Endodermal cell (in vitro differentiated cells): ENCODE measurements at places on chromosomes 4 and X. TPM values are rescaled to one million over a fixed set of nuclear protein-coding genes. Genes with fewer than 3 reads are reported as not detected.

DNA sequence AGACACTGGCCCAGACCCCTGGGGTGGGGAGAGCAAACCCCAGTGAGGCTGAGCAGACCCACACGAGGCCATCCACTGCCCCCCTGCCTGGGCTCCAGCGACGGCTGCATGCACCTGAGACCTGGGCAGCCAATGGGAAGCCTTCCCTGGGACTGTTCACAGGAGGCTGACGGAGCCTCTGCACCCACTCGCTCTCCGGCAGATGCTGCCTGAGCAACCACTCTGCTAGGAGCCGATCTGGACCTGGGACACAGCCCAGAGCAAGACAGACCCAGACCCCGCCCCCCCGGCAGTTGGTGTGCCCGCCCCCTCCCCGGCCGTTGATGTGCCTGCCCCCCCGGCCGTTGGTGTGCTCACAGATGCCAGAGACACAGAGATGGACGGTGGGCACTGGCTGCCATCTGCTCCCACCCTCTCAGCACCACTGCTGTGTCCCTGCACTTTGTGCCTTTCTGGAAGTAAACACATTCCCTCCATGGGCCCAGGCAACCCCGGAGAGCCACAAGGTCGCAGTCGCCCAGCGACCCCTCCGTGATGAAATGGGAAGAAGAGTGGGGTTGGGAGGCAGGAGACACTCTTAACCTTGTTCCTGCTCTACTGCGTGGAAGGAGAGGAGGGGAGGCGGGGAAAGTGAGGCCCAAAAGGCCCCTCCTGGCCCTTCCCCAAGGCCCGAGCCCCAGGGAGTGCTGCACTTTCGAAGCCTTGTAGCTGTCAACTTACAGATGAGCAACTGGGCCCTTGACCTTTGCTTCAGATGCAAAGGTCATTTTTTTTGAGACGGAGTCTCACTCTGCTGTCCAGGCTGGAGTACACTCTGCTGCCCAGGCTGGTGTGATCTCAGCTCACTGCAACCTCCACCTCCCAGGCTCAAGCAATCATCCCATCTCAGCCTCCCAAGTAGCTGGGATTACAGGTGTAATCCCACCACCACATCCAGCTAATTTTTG is 62.0 kb downstream of the ZFYVE28 start:
- no peaks in the 10 kb centered on the region for H3K36me3 ChIP-seq
- no peak overlapping the region for H3K27ac ChIP-seq
- no peaks in the 10 kb centered on the region for H3K4me1 ChIP-seq
- peak; percentile 45 for DNase-seq

PCDH10 gene
- total RNA-seq: 89.7 and 111 TPM in 2 replicates

DNA sequence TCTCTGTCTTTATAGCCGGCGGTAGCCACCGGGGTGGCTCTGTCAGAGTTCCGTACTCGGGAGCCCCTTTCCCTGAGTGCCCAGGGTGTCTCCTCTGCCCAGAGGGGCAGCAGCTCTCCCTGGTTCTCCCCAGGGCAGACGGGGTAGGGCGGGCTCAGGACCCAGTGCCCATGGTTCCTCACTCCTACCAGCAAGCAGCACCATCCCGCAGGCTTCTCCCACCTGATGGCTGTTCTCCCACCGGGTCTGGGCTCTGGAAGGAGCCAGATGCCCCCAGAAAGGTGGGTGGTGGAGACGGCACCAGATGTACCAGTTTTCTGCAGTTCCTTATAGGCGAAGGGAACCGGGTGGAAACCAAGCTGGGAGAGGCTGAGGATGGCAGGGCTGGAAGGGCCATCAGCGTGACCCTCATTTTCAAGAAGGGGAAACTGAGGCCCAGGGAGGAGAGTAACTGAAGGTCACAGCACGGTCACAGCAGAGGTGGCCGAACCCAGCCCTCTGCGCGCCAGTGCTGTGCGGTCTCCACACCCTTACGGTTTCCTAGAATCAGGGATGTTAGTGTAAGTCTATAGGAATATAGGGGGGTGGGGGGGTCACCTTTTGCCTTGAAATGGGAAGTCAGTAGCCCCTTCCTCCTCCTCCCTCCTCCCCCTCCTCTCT is 198.7 kb downstream of the AFAP1 start:
- H3K27ac ChIP-seq: no peak overlapping the region
- H3K4me3 ChIP-seq: no peak overlapping the region
- H3K27me3 ChIP-seq: no peaks in the 10 kb centered on the region
- no peak for DNase-seq
- H3K36me3 ChIP-seq: no peaks in the 10 kb centered on the region

GRCh38 chr4:147481577-147482109 is 746 bp downstream of the EDNRA start:
- no peak overlapping the region for H3K27ac ChIP-seq
- DNase-seq: peak; percentile 76
- no peaks in the 10 kb centered on the region for H3K27me3 ChIP-seq
- no peaks in the 10 kb centered on the region for H3K4me1 ChIP-seq
- peak overlapping the region; percentile 88 for H3K4me3 ChIP-seq
- H3K36me3 ChIP-seq: peaks cover 25% of the 10 kb centered on the region

ARHGEF38 gene
- total RNA-seq: 0.73 to 2.5 TPM (median 2.1 TPM) in 3 replicates

STATH gene
- total RNA-seq: not detected in 2 replicates

DNA sequence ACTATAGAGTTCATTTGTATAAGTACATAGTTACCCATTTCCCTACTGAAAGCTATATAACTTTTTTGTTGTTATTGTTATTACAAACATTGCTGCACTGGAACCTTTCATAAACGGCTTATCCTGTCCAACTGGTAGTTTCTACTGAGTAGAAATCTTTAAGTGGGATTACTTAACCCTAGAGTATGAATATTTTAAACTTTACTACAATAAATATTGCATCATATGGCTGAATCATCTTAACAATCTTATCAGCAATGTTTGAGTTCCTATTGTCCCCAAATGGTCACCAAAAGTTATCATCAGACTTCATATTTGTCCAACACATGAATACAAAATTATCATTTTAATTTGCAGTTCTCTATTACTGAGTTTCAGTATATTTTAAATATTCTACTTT is 40.5 kb downstream of the LCORL start:
- DNase-seq: no peak
- H3K27ac ChIP-seq: no peak overlapping the region
- no peaks in the 10 kb centered on the region for H3K4me1 ChIP-seq
- H3K27me3 ChIP-seq: no peaks in the 10 kb centered on the region
- H3K36me3 ChIP-seq: no peaks in the 10 kb centered on the region
- no peak overlapping the region for H3K4me3 ChIP-seq

RAB41 gene
- total RNA-seq: not detected in 3 replicates

XK gene
- total RNA-seq: 0.21 to 0.55 TPM (median 0.49 TPM) in 3 replicates

- no peak overlapping the region for H3K27ac ChIP-seq
- H3K36me3 ChIP-seq: no peaks in the 10 kb centered on the region
- no peak for DNase-seq
Observed at GRCh38 chr4:175929441-175929840, 117.4 kb upstream of the GPM6A start.

GRCh38 chr4:1469043-1469442 is 62.8 kb upstream of the NKX1-1 start:
- no peak overlapping the region for H3K27ac ChIP-seq
- no peaks in the 10 kb centered on the region for H3K36me3 ChIP-seq
- H3K4me1 ChIP-seq: no peaks in the 10 kb centered on the region
- peaks cover 41% of the 10 kb centered on the region for H3K27me3 ChIP-seq
- no peak overlapping the region for H3K4me3 ChIP-seq

F11 gene
- total RNA-seq: not detected in 3 replicates

DNA sequence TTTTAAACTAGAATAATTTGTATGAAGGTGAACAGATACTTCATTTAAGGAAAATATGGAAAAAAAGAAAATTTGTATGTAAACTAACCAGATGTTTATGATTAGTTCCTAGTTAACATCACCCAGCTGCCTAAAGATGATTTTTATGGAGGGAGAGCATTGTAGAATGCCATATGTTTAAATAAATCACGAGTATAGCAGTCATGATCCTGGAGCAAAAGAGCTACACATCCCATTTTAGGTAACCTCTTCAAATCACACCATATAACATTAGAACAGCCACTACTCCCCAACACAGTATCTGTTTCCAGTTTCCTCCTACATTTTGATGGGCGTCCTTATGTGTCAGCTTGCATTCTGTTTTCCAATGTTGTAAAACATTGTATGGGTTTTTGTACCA is 571.9 kb upstream of the FAM241A start:
- H3K4me3 ChIP-seq: no peak overlapping the region
- no peaks in the 10 kb centered on the region for H3K36me3 ChIP-seq
- H3K4me1 ChIP-seq: no peaks in the 10 kb centered on the region
- H3K27me3 ChIP-seq: no peaks in the 10 kb centered on the region
- H3K27ac ChIP-seq: no peak overlapping the region

SSX4B gene
- total RNA-seq: 0.63 to 1.6 TPM (median 1.00 TPM) in 3 replicates

PLS3 gene
- total RNA-seq: 179 and 193 TPM in 2 replicates

- no peak for DNase-seq
- H3K27me3 ChIP-seq: no peaks in the 10 kb centered on the region
- H3K36me3 ChIP-seq: no peaks in the 10 kb centered on the region
- no peak overlapping the region for H3K4me3 ChIP-seq
- H3K27ac ChIP-seq: no peak overlapping the region
Observed at GRCh38 chrX:123581586-123581985, 151.3 kb downstream of the THOC2 start.

- no peaks in the 10 kb centered on the region for H3K27me3 ChIP-seq
- peaks cover 4% of the 10 kb centered on the region for H3K4me1 ChIP-seq
- peak overlapping the region; percentile 98 for H3K4me3 ChIP-seq
- H3K27ac ChIP-seq: peak overlapping the region; percentile 32
- no peak for DNase-seq
Observed at GRCh38 chrX:131828482-131828881, 194.6 kb upstream of the STK26 start.

RHOXF2B gene
- total RNA-seq: not detected in 3 replicates

- no peak for DNase-seq
- no peak overlapping the region for H3K4me3 ChIP-seq
- no peaks in the 10 kb centered on the region for H3K27me3 ChIP-seq
- H3K4me1 ChIP-seq: no peaks in the 10 kb centered on the region
- no peaks in the 10 kb centered on the region for H3K36me3 ChIP-seq
Observed at GRCh38 chrX:150847088-150847487, 51.4 kb downstream of the CD99L2 start.

GRCh38 chr4:175891851-175892250 is 79.8 kb upstream of the GPM6A start:
- no peaks in the 10 kb centered on the region for H3K27me3 ChIP-seq
- DNase-seq: no peak
- H3K4me3 ChIP-seq: no peak overlapping the region

RAB39B gene
- total RNA-seq: 3.3 to 5.4 TPM (median 5.1 TPM) in 3 replicates

GRCh38 chr4:37879365-37879764 is 11.5 kb upstream of the TBC1D1 start:
- DNase-seq: no peak
- no peaks in the 10 kb centered on the region for H3K36me3 ChIP-seq
- H3K4me1 ChIP-seq: no peaks in the 10 kb centered on the region
- H3K4me3 ChIP-seq: no peak overlapping the region
